ENCODE measurements at places on chromosomes 13 and 19.

DNA sequence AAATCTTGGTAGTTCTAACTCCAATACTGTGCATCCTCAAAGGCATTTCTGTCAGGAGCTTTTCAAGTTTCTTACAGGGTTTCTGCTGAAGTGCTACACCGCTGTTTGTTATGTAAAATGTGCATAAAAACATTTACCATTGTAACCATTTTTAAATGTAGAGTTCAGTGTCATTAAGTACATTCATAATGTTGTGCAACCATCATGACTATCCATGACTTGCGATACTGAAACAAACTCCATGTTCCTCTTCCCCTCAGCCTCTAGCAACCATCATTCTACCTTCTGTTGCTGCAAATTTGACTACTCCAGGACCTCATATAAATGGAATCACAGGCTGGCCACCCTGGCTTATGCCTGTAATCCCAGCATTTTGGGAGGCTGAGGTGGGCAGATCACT, 14.4 kb upstream of the SLC25A42 start:
- no peak for DNase-seq

DNA sequence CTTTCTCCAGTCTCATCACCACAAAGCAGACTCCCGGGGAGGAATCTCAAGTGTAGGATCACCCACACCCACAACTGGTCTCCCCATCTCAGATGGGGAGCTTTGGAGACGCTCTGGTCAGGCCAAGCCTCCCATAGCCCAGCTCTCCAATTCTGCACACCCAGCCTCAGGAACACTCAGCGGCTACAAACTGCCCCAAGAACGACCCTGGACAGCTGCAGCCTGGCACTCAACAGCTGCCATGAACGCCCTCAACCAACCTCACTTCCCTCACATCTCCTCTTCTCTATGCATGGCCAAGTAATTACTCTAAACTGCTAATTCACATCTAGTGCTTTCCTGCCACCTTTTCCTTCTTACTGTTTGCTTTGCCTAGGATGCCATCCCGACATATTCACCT, 42.6 kb downstream of the DZIP1 start:
- no peak for DNase-seq

DNA sequence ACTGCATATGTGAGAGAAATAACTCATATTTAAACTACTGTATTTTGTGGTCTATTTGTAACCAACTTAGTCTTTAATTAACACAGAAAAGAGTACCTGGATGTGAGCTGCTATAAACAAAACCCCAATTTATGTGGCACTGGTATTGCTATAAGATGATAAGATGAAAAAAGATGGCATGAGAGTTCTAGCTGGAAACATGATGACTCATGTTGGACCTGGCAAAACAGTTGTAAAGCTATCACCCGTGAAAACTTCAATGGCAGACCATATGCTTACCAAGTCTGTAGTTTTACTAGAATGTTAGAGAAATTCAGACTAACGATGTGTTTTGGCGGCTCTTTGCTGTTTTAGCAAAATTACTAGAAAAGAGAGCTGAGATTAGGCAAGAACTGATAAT, 69.6 kb upstream of the PCDH9 start:
- no peak for DNase-seq

DNA sequence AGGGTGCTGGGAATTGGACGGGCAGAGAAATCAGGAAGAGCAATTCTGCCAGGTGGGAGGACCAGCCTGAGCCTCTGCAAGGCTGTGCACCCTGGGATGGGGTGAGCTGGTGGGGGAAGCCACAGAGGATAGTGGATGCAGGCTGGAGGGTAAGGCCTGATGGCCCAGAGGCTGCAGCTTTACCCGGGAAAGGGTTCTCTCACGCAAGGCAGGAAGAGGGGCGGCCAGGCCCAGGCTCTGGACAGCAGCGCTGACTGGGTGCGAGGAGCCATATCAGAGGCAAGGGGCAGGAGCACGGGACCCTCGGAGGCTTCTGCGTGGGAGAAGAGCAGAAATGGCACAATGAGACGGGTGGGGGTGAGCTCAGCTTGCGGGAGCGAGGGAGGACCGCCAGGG, 104.6 kb downstream of the SOX1 start:
- no peak for DNase-seq

GRCh38 chr19:58396691-58397532, 1.5 kb downstream of the RNF225 start:
- DNase-seq: no peak

DNA sequence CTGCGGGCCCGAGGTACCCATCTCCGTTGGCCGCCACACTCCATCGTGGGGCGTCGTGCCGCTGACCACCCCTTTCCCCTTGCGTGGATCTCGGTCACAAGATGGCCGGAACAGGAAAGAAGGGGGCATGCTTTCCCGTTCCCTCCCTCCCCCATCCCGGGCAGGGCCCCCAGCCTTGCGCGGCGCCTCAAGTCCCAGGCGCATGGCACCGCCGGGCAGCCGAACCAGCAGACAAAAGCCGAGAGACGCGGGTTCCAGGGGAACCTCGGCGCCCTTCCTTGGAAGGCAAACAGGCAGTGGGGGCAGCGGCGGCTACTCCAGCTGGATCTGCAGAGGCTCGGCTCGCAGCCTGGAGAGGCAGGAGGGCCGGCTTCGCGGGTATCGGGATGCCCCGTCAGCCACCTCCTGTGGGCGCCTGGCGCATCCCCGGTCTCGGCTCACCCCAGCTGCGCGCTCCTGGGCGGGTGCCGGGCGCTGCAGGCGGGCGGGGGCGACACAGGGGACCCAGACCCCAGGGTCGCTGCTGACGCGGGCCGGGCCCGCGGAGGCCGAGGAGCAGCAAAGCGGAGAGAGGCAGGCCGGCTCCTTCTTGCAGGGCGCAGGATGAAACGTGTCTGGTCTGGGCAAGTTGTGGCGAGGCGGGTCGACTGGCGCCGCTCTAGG, 439 bp downstream of the DZIP1 start:
- DNase-seq: no peak

- no peak for DNase-seq
Measured at GRCh38 chr19:2494084-2494446, 18.1 kb downstream of the GADD45B start.

GRCh38 chr13:47564041-47564440, 437.0 kb downstream of the SUCLA2 start:
- no peak for DNase-seq

GRCh38 chr13:111954661-111955411, 112.1 kb upstream of the SOX1 start:
- DNase-seq: no peak

DNA sequence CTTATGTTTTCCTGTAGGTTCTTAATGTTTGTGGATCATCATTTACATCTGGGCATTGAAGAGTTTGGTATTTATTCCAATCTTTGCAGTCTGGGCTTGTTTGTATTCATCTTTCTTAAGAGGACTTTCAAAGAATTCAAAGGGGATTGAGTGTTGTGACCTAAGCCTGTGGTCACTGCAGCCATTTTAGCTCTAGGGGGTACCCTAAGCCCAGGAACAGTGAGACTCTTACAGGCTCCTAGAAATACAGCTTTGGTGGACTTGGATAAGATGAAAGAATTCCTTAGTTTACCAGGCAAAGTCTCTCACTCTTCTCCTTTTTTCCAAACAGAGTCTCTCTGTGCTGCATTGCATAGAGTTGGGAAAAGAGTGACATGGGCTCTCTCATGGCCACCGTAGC, 2539.0 kb upstream of the PCDH20 start:
- DNase-seq: no peak

DNA sequence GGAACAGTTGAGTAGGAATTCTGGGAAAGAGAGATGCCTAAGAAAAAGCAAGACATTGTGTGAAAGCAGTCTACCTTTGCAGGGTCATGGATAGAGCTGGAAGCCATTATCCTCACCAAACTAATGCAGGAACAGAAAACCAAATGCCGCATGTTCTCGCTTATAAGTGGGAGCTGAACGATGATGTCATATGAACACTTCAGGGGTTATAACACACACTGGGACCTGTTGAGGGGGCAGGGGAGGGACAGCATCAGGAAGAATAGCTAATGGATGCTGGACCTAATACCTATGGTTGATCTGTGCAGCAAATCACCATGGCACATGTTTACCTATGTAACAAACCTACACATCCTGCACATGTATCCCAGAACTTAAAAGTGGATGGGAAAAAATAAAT, 69.9 kb downstream of the TSC22D1 start:
- no peak for DNase-seq

- no peak for DNase-seq
Measured at GRCh38 chr19:48603449-48603848, 3.1 kb upstream of the SPACA4 start.

DNA sequence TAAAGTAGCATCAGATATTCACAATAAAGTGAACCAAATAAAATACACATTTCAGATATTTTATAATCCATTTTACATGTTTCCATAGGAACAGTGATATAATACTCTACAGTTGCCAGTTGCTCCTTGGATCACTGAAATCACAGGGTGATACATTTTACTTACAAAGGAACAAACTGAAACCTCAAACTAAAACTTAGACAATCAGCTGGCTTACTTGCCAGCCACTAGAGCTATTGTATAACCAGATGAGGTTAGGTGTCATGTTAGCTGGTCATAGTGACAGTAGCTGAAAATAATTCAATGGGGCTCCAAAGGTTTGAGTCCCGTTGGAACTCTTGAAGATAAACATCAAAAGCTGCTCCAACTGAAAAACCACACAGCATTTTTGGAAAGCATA, 274.6 kb downstream of the ITGBL1 start:
- no peak for DNase-seq

DNA sequence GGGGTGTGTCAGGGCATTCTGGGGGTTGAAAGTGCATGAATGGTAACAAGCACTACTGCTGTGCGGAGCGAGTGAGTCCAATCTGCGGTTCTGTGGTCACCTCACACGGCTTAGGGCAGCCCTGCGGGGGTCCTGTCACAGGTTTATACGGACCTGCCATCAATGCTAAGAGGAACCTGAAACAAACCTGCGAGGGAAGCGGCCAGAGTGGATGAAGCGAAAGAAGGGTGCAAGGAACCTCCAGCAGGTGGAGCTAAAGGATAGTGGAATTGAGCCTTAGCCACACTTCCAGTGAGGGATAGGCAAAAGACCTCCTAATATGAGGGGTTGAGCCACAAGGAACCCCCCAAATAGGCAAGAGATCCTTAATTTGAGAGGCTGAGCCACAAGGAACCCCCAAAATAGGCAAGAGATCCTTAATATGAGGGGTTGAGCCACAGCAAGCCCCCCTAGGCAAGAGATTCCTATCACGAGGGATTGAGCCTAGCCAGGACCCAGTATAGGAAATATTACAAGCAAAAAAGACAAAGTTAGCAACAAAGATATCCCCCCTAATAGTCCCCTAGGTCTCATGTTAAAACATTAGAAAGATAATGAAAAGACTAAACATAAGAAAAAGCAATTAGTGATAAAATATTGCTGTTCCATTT, 6.3 kb upstream of the ZNF69 start:
- DNase-seq: no peak

DNA sequence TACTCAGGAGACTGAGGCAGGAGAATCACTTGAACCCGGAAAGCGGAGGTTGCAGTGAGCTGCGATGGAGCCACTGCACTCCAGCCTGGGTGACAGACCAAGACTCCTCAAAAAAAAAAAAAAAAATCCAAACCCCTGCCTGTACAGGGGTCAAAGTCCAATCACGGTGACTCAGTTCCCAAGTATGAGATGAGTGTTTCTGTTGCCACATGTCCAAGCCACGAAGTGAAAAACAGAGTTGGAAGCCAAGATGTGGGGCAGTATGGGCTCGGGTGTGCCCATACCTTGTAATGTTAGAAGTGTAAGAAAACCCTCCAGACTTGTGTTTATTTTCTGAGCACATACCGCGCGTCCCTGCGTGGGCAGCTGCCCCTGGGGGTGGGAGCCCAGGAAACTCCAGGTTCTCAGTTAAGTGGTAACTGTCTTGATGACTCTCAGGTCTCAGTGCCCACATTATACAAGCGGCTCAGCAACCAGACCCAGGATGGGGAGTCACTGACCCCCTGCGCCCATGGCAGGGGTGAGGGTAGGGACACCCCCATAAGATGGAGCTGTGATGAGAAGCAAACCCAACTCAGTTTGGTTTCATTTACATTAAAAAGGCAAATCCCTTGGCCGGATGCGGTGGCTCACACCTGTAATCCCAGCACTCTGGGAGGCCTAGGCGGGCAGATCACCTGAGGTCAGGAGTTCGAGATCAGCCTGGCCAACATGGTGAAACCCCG, 1.2 kb upstream of the GPX4 start:
- no peak for DNase-seq

DNA sequence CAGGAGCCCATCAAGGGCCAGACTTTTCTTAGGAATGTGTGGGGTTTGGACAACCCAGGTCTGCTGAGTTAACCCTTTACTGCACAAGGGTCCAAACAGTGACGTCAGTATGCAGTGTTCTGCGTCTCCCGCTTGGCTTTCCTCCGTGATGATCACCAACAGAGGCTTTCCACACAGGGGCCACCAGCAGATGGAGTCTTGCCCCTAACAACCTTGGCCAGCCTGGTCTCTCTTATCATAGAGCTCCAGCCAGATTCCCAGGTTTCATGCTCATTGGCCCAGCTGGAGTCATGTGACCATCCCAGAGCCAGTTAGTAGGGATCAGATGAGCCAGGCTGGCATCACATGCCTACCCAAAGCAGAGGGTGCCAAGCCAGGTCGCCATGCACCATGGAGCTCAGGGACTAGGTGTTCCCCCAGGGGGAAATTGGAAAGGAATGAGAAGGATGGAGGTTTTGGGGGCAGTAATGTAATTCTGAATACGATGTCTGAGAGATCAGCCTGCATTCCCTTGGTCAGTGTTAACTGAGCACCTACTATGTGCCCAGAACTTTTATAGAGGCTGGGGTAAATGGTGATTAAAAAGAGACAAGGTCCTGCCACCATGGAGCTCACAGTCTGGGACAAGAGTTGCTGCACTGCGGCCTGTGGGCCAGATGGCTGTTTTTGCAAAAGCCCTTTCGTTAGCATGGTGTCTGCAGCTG, 61.2 kb downstream of the MYH14 start:
- DNase-seq: no peak

DNA sequence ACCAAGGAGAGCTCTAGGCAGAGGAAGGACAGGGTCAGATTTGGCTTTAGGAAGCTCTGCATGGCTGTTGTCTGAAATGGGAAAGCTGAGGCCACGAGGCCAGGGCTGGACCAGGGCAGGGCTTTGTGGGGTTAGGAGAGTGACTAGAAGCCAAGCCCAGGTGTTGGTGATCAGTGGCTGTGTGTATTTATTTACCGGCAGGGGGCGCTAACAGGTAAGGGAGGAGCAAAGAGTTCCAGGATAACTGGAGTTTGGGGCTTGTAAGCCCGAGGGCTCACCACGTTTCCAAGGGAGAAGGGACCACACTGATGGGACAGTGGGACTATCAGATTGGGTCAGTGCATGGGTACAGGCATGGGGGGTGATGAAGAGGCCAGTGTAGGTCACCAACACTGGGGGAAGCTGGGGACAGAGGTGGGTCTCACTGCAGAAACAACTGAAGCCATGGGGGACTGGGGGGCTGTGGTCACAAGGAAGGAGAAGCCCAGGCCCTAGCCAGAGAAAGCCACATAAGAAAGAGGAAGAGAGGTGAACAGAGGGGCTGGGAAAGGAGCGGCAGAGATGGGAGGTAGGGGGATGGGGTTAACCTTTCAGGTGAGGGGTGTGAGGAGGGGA, 3.9 kb downstream of the TMEM147 start:
- DNase-seq: peak; percentile 28

- no peak for DNase-seq
Measured at GRCh38 chr13:28576067-28576466, 81.1 kb upstream of the FLT1 start.

- DNase-seq: no peak
Measured at GRCh38 chr19:10911579-10912363, 16.7 kb downstream of the YIPF2 start.

- DNase-seq: no peak
Measured at GRCh38 chr19:49513746-49514118, 1.3 kb downstream of the FCGRT start.

Measured in DMS153 (cell line).